ENCODE measurements at places on chromosomes 7 and 10.
A peak's percentile ranks its signal among the peaks of the same experiment; 100 is the strongest.

- DNase-seq: no peak
Observed at GRCh38 chr10:23293973-23294590, 50.5 kb downstream of the C10orf67 start.

DNA sequence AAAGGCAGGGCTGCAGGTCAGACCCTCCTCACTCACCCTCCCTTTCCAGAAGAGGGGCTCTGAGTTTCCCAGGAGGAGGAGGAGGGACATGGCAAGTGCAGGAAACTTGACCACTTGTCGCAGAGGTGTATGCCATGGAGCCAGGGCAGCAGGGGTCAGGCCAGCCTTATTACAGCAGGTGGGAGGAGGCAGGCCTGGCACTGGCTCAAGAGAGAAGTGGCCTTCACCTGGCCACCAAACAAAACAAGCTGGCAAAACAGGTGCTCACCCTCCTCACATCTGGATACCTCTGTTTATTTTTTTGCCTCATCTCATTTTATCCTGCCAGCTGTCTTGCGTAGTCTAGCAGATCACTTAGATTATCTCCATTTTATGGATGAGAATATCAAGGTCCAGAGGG lies 12.5 kb downstream of the COL13A1 start:
- DNase-seq: no peak

GRCh38 chr7:111668711-111669110 lies 106.4 kb upstream of the IMMP2L start:
- DNase-seq: no peak

- DNase-seq: no peak
Observed at GRCh38 chr7:84589012-84589411, 394.4 kb upstream of the SEMA3A start.

GRCh38 chr7:2821161-2821841 lies 22.8 kb downstream of the GNA12 start:
- DNase-seq: peak; percentile 80

DNA sequence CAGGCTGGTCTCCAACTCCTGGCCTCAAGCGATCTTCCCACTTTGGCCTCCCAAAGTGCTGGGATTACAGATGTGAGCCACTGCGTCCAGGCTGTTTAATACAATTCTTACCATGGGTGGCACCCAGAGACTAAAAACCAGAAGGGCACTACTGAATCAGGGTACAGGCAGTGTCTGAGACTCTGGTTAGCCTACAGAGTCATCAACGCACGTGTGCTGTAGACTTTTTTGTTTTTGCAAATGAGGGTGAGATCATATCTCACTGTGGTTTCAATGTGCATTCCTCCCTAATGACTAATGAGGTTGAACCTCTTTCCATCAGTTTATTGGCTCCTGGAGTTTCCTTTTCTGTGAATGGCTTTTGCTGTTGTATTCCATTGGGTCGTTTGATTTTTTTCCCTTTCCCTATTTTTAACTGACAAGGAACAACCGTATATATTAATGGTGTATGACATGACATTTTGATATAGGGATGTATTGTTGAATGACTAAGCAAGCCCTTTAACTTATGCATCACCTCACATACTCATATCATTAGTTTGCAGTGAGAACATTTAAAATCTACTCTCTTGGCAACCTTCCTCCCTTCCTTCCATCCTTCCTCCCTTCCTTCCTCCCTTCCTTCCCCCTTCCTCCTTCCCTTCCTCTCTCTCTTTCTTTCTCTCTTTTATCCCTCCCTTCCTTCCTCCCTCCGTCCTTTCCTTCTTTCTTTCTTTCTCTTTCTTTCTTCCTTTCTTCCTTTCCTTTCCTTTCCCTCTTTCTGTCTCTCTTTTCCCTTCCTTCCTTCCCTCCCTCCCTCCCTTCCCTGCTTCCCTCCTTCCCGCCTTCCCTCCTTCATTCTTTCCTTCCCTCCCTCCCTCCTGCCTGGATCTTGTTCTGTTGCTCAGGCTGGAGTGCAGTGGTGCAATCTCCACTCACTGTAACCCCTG lies 9.3 kb upstream of the TMEM270 start:
- no peak for DNase-seq

GRCh38 chr10:26860102-26860442 lies 686 bp downstream of the ABI1 start:
- peak; percentile 67 for DNase-seq

GRCh38 chr7:295155-296154 lies 5.5 kb downstream of the FOXL3 start:
- no peak for DNase-seq

- DNase-seq: no peak
Observed at GRCh38 chr7:105007298-105007697, 6.7 kb upstream of the KMT2E start.

DNA sequence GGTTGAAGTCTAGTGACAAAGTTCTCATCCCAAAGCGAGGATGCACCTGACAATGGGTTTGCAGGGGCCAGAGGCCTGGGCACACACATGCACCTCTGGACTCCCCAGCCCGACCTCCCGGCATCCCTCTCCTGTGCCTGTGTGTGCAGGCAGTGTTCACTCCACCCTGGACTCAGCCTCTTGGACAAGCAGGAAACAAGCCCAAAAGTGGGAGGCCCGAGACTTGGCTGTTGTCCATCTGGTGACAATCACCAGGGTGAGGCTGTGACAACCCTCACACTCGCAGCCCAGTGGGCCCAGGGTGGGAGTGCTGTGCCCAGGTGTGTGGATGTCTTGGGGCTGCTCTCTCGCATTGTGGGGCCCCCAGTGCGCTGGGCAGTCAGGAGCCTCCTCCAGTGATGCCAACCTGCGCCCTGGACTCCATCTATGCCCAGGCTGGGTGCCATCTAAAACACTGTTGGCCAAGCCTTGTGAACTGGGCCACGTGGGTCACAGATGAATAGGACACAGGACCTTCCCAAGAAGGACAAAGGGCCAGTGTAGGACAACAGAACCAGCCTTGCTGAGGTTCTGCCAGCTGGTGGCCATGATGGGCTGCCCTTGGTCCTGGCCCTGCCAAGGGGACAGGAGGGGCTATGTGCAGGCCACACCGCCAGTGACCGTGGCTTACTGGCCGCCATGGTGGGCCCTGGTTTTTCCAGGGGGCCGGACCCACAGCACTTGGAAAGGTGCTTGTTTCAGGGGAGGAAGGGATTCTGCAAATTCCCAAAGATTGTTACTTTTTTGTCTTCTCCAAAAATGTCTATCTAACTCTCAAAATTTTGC lies 144.3 kb downstream of the TCERG1L start:
- DNase-seq: no peak

Measured in NCI-H146 (cell line).